NCI-H510A treated with DMSO at 0.1 percent for 48 hours (cell line): ENCODE measurements at places on chromosomes 16 and 17.

DNA sequence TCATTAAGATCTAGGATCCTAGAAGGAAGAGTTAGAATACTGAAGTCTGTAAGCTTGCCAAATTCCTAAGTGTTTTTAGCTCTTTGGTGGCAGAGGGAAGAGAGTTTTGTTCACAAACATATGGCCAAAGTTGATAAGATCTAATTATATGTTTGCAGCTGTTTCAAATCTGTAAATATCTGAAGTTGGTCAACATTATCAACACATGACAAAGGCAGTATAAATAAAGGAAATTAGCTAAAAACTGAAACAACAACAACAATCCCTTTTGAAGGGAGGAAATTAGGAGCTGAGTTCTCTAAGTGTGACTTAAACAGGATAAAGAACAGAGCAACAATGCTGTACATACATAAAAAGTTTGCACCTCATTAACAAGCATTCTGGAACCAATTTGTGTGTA, 208.7 kb downstream of the KCNJ2 start:
- no peak for DNase-seq

- DNase-seq: peak; percentile 81
Measured at GRCh38 chr17:39702901-39703893, 3.3 kb downstream of the ERBB2 start.

- no peak for DNase-seq
Measured at GRCh38 chr17:79095345-79096055, 20.9 kb downstream of the ENGASE start.

GRCh38 chr16:58999762-59000161, 265.6 kb upstream of the GOT2 start:
- DNase-seq: no peak

DNA sequence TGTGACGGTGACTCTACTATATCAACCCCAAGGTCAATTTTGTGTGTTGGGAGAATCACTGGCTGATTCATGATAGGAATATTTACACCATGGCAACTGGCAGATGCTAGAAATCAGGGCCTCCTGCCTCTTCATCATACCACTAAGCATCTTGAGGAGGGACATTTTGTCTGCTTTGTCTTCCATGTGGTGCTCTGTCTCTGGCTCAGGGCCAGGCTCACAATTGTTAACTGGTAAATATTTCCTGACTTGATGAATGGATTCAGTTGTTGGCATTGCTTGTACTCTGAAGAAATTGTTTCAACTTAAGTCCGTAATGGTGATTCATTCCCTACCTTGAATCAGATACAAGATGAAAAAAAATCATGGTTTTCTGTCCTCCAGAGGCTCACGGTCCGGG, 292.7 kb downstream of the HAPSTR1 start:
- DNase-seq: no peak

- no peak for DNase-seq
Measured at GRCh38 chr16:1640261-1640941, 28.2 kb downstream of the CRAMP1 start.

DNA sequence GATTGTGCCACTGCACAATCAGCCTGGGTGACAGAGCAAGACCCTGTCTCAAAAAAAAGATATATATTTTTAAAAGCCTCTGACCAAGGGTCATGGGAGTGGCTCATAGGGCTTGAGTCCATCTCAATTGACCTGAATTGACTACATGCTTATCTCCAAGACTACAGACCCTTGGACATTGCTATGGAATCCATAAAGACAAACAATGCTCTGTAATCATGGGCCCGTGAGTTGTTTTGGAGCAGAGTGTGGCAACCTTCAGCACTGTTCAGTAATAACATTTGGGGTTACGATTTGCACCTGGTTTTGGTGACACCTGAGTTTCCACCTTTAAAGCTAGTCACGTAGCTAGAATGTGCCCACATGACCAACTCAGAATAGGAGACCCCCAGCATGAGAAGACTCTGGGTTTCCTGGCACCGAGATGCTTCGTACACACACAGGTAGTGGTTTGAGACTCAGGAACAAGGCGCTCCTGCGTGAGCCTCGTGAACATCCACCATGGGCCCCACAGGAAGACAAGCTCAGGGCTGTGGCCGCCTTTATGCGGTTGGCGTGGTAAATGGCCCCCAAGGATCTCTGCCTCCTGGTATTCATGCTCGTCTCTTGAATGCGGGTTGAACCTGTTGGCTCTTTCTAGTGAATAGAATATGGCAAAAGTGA, 66.6 kb upstream of the RPH3AL start:
- DNase-seq: no peak

- DNase-seq: no peak
Measured at GRCh38 chr17:67414559-67414958, 37.5 kb downstream of the PITPNC1 start.

DNA sequence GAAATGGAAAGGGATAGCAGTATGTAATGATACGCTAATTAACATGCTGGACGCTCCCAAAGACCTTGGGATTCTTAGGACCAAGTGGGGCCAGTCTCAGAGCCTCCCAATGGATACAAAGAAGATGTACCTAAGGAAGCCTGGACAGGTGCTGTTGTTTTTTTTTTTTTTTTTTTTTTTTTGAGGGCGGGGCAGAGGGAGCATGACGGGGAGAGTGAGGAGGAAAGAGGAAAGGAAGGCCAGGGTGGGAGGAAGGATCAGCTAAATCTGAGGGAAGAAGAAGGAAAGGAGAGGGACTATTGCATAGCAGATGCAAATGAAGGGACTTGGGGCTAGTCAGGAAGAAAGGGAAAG, 2.5 kb downstream of the VAMP2 start:
- no peak for DNase-seq

DNA sequence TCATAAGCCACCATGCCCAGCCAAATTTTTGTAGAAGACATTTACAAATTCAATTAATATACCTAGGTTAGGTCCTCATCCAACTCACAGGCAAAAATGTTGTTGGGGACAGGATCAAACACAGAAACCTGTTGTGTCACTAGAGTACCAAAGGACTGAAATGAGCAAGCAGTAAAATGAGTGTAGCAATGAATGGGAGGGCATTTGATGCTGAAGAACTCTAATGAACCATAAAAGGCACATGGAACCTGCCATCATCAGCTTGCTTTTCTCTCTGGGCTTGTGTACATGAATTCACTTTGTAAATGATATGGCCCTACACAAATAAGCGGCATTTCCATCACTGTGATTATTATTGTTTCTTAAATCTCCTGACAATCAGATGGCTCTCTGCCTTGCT, 17.8 kb downstream of the USP31 start:
- DNase-seq: peak; percentile 51

DNA sequence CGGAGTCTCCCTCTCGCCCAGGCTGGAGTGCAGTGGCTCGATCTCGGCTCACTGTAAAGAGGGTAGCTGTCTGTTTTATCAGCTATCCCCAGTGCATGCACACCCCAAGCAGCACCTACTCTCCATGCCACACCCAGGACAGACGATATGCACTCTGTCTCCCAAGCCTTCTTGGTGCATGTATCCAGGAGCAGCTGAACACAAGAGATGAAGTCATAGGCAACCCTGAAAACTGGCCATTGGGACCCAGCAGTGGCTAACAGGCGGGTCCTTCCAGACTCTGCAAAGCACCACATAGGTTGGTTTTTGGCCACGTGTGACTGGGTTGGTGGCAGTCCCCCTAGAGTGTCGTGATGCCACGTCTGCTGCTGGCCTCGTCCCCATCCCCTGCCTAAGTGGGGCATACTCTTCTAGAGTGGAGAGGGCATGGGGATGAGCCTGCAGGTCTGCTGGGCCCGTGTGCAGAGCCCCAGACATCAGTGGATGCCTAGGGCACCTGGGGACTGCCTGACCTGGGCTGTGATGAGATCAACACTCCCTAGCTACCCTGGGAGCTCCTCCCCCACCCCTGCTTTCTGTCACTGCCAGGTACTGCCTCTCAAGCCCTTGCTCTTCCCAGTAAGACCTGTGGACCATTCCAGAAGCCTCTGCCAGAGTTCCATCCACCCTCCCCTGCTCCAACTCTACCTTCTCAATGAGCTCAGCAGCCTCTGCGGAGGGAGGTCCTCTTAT, 9.3 kb downstream of the PDE6G start:
- no peak for DNase-seq

- DNase-seq: no peak
Measured at GRCh38 chr16:87845807-87846619, 23.3 kb downstream of the SLC7A5 start.

GRCh38 chr17:79803997-79804855, 7.3 kb upstream of the CBX8 start:
- peak; percentile 57 for DNase-seq

DNA sequence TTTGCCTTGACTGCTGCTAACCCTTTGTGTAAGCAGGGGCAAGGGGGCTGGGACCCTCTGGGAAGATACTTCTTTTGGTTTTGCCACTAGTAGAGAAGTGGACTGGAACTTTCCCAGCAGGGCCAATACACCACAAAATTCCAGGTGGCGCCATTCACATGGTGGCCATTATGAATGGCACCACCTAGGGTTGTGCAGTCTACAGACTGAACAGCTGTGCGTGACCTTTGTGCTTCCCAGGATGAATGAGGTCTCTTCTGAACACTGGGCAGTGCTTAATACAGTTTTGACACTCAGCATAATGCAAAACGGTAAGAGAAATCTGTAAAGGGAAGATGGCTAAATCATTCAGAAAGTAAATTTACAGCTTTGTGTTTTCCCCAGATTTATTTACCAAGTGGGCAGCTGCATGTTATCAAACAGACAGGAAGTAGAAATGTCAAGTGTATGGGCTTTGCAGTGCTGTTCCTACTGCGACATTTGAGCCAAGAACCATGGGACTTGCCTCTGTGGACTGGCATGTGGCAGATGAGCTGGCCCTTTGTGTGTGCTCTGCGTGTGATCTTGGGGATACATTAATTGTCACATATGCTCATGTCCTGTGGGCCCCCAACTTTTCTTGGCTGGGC, 9.2 kb downstream of the SYT17 start:
- peak; percentile 95 for DNase-seq

GRCh38 chr16:8718851-8719680, 44.6 kb downstream of the ABAT start:
- no peak for DNase-seq

DNA sequence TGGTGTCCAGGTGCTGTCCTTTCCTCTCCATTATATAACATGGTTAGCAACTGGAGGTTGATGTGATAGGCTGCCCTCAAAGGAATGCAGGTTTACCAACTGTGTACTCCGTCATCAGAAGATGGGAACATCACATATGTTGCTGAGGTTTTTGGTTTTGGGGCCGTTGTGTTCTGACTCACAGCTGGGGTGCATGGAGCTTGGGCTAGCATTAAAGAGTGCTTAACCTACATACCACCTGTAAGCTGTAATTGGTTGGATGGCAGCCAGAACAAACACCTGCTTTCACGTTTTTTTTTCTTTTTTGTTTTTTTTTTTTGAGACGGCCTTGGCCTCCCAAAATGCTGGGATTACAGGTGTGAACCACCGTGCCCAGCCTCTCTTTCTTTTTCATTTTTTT, 20.9 kb downstream of the TMEM11 start:
- DNase-seq: no peak

- DNase-seq: peak; percentile 79
Measured at GRCh38 chr17:28811651-28812090, 30.9 kb downstream of the FAM222B start.

GRCh38 chr16:83298541-83298940, 509.2 kb upstream of the HSBP1 start:
- no peak for DNase-seq

DNA sequence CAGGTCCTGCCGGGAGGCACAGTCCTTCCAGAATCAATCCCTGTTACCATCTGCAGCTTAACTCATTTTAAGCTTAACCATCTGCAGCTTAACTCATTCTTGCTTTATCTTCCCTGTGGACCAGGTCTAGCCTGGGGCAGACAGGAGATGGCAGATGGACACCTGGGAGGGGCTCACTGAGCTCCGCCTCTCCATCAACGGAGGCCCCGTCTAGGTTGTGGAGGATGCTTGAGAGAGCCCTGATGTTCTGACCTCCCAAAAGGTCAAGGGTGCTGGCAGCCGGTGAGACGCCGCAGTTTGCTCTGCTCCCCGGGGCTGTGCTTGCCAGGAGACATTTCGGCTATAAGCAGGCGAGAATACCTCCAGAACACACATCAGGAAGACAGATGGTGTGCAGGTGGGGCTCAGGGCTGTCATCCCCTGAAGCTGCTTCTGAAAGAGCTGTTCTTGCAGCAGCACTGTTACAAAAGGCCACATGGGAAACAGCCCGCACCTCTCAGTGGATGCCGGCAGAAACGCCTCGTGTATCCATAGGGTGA, 41.3 kb downstream of the BAIAP2 start:
- no peak for DNase-seq

GRCh38 chr17:42608305-42609181, 631 bp downstream of the RETREG3 start:
- DNase-seq: peak; percentile 16

DNA sequence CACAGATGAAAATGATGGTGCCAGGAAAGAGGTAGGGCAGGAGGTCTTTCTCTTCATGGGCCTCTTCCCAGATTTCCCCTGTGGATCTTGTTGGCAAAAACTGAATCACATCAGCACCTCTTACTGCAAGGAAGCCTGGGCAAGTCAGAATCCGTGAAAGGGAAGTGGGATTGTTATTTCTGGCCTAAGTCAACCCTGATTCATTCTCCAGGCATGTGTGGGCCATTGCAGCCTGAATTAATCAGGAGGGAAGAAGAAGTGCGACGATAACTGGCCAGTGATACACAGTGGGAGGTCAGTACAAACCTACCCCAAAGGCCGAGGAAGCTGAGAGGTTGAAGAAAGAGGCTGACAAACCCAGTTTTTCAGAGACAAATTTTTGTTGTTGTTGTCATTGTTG, 17.9 kb upstream of the NSMCE1 start:
- DNase-seq: no peak

DNA sequence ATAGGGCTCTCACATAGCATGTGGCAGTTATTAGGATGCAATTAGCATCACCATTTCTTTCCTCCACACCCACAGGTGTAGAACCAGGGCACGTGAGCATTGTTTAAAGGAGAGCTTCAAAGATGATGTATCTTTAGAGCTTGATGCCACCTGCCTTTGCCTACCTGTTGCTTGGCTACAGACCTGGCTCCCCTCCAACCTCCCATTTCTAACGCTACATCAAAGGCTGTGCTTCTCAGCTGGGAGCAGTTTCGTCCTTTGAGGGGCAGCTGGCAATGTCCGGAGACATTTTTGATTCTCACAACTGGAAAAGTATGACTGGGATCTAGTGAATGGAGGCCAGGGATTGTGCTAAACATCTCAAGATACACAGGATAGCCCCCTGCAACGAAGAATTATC, 78.5 kb upstream of the CLEC3A start:
- DNase-seq: peak; percentile 87

GRCh38 chr16:66735891-66736290, 15.5 kb downstream of the DYNC1LI2 start:
- DNase-seq: no peak

GRCh38 chr17:74699236-74699635, 13.5 kb downstream of the CD300LF start:
- DNase-seq: no peak

GRCh38 chr16:87671221-87671620, 68.9 kb downstream of the JPH3 start:
- DNase-seq: no peak

- DNase-seq: no peak
Measured at GRCh38 chr17:50045154-50045553, 10.8 kb upstream of the ITGA3 start.

GRCh38 chr17:12726131-12726530, 60.4 kb downstream of the MYOCD start:
- DNase-seq: no peak

- DNase-seq: no peak
Measured at GRCh38 chr16:31149894-31150890, at the start of gene PRSS36. Gene PRSS36, minus strand, starts transcription at chr16:31150066. Its CDS starts 31 bp downstream, at chr16:31150035.

GRCh38 chr17:35030780-35031179, 32.7 kb downstream of the RFFL start:
- DNase-seq: no peak

- no peak for DNase-seq
Measured at GRCh38 chr16:2374644-2375043, 34.1 kb upstream of the ABCA3 start.
